ENCODE measurements at places on chromosomes 2 and 18.

DNA sequence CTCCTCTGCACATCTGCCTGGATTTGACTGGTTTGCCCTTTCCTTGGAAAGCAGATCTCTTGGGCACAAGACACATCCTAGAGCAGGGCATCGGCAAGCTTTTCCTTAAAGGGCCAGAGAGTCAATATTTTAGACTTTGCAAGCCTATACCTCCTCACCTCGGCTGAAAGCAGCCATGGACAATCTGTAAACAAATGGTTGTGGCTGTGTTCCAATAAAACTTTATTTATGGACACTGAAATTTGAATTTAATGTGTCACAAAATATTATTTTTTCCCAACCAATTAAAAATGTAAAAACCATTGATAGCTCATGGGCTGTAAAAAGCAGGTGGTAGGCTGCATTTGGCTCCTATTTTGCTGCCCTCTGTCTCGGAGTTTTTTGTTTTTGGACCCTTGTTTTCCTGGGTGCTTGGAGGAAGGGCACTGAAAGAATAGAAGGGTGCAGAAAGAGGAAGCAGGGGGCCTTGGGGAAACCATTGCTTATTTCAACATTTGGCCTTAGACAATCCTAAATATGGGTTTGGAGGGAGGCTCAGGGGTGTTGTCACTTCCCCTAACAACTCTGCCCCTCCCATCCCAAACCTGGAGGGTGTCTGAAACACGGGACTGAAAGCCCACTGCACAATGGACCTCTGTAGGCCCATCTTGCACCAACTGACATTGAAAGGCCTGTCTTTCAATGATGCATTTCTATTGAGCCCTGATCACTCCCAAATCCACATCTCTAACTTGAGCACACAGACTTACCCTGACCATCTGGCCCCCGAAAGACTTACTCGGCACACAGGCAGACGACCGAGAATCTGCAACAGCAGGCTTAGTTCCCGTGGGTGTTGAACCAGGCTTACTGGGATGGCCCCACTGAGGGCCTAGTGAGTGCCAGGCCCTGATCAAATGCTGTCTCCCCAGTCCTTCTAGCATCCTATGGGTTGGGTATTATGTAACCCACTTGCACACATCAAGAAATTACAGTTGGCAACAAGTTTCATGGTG lies 7.1 kb upstream of the ZFP36L2 start:
- DNase-seq, result no peak

DNA sequence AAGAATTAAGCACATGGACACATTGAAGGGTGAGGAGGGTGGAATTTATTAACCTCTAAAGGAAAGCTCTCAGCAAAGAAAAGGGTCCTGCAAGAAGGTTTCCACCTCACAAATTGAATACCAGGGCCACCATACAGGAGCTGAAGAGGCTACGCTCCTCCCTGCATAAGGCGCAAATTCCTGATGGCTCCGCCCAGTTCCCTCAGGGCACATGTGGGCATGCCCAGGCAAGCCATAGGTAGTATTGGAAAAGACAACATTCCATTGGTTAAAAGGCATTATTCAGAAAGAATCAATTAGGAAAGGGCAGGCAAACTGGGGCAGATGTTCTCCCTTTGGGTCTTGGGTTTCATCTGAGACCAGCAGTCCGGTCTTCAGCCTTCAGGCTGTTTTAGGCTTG lies 161.2 kb downstream of the PTPRM start:
- DNase-seq, result no peak

- DNase-seq, result no peak
Observed at GRCh38 chr2:33090553-33091134, 143.9 kb downstream of the LTBP1 start.

- no peak for DNase-seq
Observed at GRCh38 chr2:210584834-210585233, 28.4 kb downstream of the CPS1 start.

DNA sequence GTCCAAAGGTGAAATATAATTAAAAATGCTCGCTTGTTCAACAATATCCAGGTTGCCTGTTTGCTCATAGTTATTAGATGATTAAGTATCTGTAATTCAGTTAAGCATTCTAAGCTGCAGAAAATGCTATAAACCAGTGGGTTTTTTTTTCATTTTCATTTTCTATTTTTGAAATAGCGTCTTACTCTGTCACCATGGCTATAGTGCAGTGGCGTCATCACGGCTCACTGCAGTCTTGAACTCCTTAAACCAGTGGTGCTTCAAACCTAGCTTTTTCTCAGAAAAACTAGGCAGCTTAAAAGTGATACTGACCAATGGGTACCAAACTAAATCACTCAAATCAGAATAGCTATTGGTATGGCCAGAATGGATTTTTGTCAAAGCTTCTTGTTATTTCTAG lies 925.2 kb downstream of the TSN start:
- no peak for DNase-seq

DNA sequence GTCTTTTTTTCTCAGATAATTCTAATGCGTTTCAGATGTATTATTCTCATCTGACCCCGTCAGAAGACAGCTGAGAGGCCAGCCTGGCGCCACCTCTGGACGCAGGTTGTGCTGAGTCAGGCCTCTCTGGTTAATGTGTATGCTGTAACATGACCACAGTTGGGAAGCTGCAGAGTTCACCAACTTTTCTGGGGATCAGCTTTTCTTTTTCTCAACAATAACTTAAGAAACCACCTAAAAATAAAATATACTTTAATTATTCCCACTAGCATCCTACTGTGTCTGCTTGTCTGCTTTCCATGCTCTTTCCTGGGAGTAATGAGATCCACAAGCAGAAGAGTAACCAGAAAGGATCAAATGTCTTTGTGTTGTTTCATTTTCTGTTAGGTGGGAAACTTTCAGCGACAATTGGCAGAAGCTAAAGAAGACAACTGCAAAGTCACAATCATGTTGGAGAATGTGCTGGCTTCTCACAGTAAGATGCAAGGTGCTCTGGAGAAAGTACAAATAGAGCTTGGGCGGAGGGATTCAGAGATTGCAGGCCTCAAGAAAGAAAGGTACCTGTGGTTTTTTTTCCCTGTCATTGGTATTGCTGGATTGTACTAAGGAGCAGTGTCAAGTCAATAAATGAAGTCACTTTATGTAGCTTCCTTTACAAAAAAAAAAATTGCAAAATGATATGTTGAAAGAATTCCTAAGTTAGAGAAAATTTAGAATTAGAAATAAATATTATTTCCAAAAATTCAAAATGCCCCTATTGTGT lies 79.8 kb downstream of the CCDC150 start:
- DNase-seq, result no peak

GRCh38 chr2:235143789-235144188 lies 192.0 kb downstream of the SH3BP4 start:
- no peak for DNase-seq

DNA sequence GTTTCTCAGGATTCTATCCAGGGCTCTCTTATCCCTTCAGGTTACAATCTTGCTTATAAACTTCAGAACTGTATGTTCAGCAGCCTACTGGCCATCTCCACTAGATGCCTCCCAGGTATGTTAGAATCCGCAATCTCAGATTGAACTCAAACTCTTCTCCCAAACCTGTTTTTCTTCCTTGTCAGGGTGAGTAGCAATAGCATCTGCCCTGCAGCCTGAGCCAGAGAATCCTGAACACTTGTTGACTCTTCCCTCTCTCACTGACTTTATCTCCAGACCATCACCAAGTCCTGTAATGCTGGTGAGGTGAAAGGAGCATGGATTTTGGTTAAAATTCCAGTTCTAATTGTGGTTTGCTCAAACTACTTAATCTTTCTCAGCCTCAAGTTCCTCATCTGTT lies 82.6 kb upstream of the ALPP start:
- DNase-seq, result no peak

DNA sequence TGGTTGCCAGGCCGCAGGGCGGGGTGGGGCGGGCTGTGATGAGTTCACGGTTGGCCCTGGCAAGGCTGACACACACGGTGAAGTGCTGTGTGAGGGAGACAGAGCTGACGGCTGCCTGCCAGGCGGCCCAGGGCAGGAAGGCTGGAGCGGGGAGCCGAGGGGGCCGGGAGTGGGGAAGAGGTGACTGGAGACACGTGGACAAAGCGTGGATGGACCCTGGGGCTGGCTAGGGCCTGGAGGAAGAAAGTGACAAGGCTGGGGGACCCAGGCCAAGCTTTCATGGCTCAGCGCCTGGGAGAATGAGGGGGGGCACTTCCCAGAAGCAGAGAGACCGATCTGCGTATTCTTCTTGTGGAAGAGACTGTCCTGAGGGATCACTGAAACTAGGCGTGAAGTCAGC lies 123.2 kb downstream of the DYSF start:
- no peak for DNase-seq

Data from stimulated activated CD8-positive, alpha-beta memory T cell treated with anti-CD3 and anti-CD28 coated beads, Interleukin-2, amount 100 ng/mL, for 1 hour (primary cell).